Activated CD8-positive, alpha-beta T cell treated with anti-CD3 and anti-CD28 coated beads, Interleukin-2, amount 10 ng/mL, durations not matched to agents 7 days and 5 days (primary cell): ENCODE measurements at places on chromosomes 12 and 14.

DNA sequence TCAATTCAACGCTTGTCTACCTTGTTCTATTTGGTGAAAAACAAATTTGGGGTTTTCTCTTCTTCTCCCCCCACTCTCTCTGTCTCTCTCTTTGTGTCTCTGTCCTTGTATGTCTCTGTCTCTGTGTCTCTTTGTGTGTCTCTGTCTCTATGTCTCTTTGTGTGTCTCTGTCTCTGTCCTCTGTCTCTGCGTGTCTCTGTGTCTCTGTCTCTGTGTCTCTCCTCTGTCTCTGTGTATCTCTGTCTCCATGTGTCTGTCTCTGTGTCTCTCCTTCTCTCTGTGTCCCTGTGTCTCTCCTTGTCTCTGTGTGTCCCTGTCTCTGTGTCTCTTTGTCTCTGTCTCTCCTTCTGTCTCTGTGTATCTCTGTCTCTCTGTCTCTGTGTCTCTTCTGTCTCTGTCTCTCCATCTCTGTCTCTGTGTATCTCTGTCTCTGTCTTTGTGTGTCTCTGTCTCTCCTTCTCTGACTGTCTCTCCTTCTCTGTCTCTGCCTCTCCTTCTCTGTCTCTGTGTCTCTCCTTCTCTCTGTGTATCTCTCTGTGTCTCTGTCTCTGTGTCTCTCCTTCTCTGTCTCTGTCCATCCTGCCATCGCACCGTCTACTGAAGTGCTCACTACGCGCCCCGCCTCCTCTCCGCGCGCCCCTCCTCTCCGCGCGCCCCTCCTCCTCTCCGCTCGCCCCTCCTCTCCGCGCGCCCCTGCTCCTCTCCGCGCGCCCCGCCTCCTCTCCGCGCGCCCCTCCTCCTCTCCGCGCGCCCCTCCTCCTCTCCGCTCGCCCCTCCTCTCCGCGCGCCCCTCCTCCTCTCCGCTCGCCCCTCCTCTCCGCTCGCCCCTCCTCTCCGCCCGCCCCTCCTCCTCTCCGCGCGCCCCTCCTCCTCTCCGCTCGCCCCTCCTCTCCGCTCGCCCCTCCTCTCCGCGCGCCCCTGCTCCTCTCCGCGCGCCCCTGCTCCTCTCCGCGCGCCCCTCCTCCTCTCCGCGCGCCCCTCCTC lies 12.8 kb downstream of the LRCOL1 start:
- DNase-seq, result peak; percentile 54

DNA sequence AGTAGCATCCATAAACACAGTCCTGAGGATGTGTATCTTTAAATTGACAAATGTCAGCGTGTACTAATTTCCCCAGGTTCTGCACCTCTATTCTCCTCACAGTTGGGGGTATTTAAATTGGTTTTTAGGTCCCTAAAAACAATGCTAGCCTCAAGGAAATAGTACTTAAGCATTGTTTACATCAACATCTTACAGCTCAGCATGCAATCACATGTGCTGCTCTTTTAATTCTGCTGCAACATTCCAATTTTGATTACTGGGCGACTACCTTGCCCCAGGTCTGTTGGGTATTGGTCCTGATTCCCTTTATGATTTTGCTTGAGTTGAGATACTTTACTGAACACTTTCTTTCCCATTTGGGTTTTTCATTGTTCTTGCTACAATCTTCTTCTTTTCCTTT lies 616.6 kb downstream of the CCER1 start:
- no peak for DNase-seq

DNA sequence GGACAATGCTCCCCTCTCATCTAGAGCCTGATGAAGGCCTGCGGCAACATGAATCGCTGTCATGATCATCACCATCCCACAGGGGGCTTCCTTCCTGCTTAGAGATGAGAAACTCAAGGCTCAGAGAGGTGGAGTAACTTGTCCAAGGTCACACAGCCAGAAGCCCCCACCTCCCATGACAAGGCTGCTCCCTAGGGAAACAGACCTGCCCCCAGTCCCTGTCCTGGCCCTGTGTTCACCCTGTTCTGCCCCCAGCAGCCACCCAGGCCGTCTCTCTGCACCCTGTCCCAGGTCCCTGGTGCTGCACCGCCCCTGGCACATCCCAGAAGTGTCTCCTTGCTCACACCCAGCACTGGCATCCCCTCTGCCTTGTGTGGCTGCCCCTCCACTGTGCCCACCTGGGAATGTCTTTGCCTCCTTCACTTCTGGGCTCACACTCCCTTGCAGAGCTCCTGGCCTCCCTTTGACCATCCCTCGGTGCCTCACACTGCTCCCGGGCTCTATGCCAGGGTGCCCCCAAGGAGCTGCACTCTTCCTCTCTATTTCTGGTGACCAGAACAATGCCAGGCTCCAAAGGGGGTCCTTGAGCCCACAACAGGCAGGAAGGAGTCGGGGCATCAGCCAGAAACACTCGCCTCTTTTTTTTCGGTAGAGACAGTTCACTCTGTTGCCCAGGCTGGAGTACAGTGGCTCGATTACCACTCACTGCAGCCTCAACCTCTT lies 70.5 kb downstream of the BCL11B start:
- peak; percentile 60 for DNase-seq

DNA sequence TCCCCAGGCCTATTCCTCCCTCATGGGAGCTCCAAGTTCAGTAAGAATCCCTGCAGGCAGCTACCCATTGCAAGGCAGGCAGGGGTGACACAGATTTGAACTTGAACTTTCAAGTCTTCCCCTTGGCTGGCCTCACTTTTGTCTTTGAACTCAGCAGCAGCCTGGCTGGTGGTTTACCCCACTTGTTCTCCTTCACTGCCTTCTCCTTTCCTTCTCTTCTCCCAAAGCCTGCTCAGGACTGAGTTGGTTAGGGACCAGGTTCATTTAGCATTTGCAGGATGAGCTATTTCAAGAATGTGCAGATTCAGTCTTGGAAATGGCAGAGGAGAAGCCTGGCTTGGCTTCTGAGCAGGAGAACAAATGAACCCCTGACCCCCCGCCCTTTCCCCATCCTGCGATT lies 67.7 kb upstream of the TBX3 start:
- DNase-seq, result no peak

DNA sequence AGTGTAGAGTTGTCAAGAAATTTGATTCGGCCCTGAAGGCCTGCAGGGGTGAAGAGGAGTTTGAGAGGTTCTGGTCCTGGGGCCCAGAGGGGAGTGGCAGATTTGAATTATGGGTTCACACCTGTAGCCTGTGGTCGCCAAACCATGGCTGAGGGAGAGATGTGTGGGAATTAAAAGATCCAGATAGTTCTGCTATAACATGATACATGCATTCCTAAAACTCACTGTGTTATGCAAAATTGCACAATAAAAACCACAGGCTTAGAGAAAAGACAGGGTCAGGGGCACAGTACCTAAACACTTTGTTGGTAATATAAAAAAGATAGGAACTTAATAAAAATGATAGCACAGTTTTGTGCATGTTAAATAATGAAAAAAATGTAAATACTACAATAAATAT lies 106.2 kb downstream of the TMEM30B start:
- DNase-seq, result no peak

DNA sequence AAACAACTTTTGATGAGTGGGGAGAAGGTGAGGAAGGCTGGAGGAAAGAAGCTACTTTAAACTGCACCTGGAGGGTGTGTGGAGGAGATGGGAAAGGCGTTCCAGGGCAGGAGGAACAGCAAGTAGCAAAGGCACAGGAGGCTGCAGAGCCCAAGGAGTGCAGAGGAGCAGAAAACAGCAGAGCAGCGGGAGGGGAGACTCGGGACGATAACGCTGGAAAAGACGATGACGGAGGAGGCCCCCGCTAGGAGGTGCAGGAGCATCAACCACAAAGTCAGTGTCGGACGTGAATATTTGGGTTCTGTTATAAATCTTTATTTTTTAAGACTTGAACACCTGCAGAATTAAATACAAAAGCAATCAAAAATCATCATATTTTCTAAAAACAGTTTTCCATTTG lies 44.9 kb downstream of the LGMN start:
- no peak for DNase-seq

DNA sequence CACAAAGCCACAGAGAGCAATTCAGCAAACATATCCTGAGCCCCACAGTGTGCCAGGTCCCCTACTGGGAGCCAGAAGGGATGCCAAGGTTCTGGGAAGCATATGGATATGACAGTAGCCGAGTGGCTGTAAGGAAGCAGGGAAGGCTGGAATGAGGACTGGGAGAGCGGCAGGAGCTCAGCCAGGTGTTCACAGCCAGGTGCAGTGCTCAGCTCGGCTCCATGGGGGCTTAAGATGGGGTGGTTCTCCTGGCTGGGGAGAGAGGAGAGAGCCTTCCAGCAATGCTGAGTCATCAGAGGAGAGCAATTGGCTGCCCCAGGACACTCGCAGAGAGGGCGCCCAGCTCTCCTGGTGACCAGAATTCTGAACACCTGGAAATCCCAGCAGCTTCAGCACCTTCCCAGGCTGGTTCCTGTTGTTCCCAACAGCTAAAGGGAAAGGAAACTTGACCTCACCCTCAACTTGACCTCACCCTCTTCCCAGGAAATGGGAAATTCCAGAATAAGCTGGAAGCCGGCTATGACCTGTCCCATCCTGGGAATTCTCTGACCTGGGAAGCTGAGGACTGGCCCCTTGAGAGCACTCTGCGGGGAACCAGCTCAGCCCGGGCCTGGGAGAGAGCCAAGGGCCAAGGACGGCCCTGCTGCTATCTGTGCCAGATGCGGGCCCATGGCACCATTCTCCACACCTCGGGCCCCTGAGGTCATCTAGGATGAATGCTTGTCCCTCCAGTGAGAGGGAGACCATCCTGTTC lies 34.6 kb downstream of the SLC6A12 start:
- no peak for DNase-seq
